ENCODE measurements at places on chromosomes 7 and 10.

GRCh38 chr7:8282162-8282561 is 20.2 kb upstream of the ICA1 start:
- no peak for DNase-seq

GRCh38 chr10:46284286-46285229 is 2.2 kb upstream of the ANTXRL start:
- DNase-seq = peak; percentile 15

DNA sequence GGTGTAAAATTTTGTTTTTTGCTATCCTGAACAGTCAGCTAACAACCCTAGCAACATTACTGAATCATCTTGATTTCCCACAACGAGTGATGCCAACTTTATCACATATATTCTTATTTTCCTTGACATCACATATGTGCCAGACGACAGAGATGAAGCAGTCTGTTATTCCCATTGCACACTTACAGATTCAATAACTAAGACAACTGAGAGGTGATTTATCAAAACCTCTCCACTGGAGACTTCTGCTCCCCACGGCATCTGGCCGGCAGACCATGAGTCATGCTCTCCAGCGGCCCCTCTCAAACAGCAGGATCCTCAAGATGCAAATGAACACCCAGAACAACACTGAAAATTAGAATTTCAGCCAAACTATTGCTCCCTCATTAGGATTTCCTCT is 57.1 kb downstream of the AMPH start:
- DNase-seq = no peak

- no peak for DNase-seq
Measured at GRCh38 chr10:91424016-91424415, 13.9 kb downstream of the HECTD2 start.

GRCh38 chr10:103433858-103434257 is 18.3 kb downstream of the CALHM2 start:
- no peak for DNase-seq

DNA sequence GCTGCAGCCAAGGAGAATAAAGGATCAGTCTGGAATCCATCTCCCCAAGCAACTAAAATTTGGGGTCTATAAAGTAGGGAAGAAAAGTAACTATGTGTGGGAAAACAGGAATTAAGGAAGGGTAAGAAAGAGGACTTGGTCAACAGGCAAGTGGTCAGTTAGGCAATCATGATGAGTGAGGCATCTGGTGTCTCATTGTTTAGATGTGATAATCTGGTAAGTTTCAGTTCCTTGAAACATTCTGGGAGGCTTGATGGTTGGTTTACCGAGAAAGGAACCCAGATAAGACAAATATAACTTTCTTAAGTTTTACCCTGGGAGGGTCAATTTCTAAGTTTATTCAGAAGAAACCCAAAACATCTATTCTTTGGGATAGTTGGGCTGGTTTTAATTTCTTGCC is 22.3 kb downstream of the HYAL4 start:
- DNase-seq = no peak

GRCh38 chr10:17464545-17464944 is 10.2 kb upstream of the ST8SIA6 start:
- no peak for DNase-seq

DNA sequence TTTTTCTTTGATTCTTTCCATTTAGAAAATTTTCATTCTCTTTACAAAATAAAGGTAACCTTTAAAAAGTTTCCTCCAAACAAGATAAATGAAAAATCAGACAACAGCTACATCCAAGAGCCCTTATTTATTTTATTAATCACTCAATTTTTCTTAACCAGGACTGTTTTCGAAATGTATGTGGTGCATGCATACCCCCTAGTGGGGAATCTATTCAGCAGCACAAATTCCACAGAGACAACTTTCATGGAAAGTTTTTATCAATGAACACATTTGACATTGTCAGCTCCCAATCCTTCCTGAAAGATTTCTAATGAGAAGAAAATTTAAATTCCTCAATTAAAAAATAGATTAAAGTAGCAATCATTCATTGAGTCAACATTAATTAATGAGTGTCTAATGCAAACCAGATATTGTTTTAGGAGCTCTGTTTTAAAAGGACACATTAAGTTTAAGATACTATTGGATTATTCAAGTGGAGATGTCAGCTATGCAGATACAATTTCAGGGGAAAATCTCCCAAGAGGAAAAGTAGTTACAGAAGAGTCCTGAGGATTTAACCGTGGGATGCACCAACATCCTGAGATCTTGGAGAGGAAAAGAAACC is 5.2 kb upstream of the HTR7 start:
- DNase-seq = no peak

GRCh38 chr10:60299961-60300883 is 89.5 kb downstream of the ANK3 start:
- no peak for DNase-seq

- DNase-seq = no peak
Measured at GRCh38 chr7:136058546-136058945, 81.4 kb upstream of the MTPN start.

DNA sequence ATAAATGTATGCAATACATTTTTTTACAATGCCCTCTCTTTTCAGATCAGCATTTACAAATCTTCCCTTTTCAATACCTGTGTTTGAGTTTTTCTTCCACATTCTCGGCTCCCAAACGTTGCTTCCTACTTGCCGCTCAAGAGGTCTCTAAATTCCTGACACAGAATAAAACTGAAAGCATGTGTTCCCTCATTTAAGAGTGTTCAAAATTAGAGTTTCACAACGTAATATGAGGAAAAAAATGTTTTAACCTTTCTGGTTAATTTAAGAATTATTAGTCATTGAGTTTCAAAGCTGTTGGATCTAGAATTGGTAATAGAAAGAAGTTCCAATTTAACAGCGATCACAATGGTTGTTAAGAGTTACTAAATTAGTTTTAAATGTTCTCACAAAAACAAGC is 100.4 kb downstream of the ARID5B start:
- DNase-seq = no peak

DNA sequence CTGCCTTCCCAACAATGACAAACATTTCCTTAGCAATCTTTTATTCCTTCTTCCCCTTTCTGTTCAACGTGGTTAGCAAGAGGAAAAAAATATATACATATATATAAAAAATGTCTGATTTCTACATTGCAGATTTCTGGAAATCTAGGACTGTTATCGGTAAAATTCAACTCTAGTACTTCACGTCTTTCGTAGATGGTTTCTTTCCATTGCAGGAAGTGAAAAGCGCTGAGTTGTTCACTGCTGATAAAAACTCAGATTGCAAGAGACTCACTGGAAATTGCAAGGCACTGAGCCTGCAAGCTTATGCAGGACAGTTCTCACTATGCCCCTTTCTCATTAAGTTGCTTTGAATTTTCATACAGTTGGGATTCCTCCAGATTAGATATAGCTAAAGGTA is 23.9 kb downstream of the KIN start:
- DNase-seq = no peak

DNA sequence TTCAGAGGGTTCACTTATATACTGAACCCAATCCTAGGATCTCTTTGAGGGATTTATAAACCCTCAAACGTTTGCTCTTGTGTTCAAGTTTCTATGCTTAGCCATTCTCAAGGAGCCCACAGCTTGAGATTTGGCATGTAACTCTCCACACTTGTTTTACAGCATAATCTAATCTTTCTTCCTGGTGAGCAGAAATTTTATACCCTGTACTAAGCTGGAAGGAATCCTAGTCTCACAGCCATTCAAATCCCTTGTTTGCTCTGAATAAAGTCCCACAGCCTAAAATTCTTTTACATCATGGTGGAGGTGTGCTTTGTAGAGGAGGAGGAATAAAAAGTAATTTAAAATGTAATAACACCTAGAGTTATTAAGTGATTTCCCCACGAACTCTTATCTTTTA is 5.3 kb upstream of the AGR2 start:
- no peak for DNase-seq

- no peak for DNase-seq
Measured at GRCh38 chr10:126166797-126167196, 221.5 kb downstream of the ADAM12 start.

- no peak for DNase-seq
Measured at GRCh38 chr7:15781944-15782343, 95.5 kb upstream of the MEOX2 start.

- no peak for DNase-seq
Measured at GRCh38 chr7:136027160-136027559, 50.0 kb upstream of the MTPN start.

DNA sequence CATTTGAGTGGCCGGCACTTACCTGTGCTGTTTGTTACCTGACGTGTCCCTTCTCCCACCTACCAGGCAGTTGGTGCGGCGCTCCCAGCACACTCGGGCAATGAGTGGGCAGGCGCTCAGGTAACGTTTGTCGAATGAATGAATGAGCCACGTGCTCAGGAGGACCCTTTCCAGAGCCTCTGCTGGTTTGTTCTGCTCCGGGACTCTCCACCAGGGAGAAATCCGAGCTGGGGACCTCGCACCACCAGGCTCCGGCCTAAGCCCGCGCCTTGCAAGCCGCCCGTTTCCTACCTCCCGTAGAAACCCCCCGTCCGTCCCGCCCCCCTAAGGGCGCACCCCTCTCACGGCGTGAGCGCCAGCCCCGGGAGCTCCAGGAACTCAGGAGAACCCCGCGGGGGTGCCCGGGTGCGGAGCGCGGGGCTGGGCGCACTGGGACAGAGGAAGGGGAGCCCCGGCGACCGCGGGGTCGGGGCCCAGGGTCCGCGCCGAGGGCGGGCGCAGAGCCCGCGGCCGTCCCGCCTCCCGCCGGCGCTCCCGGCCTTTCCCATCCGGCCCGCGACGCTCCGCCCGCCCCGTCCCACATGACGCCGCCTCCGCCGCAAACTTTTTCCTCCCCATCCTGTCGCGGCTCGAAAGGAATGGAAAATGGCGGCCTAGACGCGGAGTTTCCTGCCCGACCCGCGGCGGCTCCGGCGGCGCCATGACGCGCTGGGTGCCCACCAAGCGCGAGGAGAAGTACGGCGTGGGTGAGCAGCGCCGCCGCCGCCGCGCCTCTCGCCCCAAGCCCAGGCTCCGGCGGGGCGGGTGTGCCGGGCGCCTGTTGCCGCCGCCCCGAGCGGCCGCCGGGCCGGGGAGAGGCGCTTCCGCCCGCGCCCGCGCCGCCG is at the start of gene DOCK1:
Gene DOCK1, plus strand, starts transcription at position 611 of the 884 bp plus-strand sequence. Its CDS starts 90 bp downstream, at position 701.
- DNase-seq = no peak

- DNase-seq = no peak
Measured at GRCh38 chr7:20307119-20307518, 23.6 kb upstream of the ITGB8 start.

DNA sequence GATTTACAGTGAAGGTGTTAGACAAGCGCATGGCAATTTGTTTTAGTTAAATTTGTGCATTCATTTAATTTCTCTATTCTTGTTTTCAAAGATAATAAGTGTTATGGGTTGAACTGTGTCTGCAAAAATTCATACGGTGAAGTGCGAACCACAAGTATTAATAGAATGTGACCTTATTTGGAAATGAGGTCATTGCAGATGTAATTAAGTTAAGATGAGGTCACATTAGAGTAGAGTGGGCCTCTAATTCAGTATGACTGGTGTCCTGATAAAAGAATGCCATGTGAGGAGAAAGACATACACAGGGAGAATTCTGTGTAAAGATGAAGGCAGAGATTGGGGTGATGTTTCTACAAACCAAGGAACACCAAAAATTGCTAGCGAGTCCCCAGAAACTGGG is 158.8 kb upstream of the SEMA3E start:
- DNase-seq = no peak

GRCh38 chr7:118492466-118492865 is 268.0 kb downstream of the ANKRD7 start:
- DNase-seq = no peak

- no peak for DNase-seq
Measured at GRCh38 chr10:69389827-69390490, 26.8 kb downstream of the TACR2 start.

GRCh38 chr7:155584763-155585531 is 38.6 kb upstream of the CNPY1 start:
- no peak for DNase-seq

- no peak for DNase-seq
Measured at GRCh38 chr10:58641708-58642107, 129.0 kb downstream of the BICC1 start.

DNA sequence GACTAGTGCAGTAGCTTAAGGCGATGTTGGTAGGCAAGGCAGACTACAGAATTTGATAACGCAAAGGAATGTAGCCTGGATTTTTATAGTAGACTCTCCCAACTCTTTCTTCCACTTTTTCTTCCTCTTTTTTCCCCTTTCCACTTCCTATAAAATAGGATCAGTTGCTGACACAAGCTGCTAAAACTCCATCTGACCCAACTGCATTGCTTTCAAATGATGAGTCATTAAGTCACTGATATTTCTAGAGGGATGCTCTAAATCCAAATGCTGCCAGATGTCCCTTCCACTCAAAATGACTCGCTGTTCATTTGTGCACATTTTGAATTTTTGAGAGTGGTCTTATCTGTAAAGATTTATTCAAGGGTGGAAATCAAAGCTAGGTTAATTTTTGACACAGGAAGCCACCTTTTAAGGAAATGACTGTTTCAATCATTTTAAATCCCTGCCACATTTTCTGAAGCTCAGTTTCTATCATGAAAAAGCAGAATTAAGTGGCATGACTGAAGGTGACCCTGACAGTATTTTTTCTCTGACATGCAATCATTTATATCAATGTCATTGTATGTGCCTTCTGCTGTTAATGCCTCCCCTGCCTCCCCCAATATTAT is 25.8 kb upstream of the SFMBT2 start:
- no peak for DNase-seq

DNA sequence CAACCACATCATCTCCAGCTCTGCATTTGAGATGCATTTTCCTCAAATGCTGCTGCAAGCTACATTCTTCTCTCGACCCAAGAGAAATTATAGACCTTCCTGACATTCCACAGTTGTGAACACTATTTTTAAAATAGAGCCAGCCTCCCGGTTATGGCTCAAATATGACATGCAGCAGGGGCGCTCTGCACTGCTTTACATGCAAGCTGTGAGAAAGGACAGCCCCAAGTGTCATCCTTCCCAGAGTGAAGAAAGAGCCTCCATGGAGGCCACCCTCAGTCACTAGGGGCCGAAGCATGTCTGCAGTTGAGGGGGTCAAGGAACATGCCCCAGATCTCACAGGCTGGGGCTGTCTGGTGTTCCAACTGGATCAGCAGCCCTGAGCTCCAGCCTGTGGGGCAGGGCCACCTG is 63.9 kb upstream of the CHST15 start:
- DNase-seq = no peak

- DNase-seq = no peak
Measured at GRCh38 chr10:29160150-29160617, 128.7 kb upstream of the LYZL1 start.

GRCh38 chr10:17227367-17228090 is 512 bp upstream of the VIM start:
- DNase-seq = no peak

DNA sequence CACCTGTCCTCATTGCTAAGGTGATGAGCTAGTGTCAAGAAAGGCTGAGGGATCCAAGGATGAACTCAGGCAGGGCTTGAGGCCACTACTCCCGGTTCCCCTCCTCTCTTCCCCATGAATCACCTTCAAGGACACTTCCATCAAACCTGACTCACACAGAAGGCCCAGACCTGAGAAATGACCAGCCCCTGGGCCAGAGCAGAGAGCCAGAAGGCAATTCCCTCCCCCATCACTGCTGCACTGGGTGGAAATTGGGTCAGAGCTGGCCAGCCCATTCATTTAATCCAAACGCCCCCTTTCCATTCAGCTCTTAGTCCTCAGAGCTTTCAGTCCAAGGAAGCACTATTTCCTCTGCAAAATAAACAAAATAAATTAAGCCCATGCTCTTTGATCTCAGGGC is 182.0 kb downstream of the KCNMA1 start:
- no peak for DNase-seq

- no peak for DNase-seq
Measured at GRCh38 chr10:7958442-7958841, 96.0 kb upstream of the GATA3 start.

- DNase-seq = no peak
Measured at GRCh38 chr10:81068460-81068859, 530.8 kb downstream of the SH2D4B start.

- DNase-seq = no peak
Measured at GRCh38 chr10:718143-718700, 28.8 kb upstream of the DIP2C start.
